ENCODE measurements at places on chromosomes 11 and 22.

- DNase-seq: no peak
These were observed 24.6 kb downstream of the DCPS start for GRCh38 chr11:126328444-126328843.

GRCh38 chr11:66363805-66364535 lies 7.6 kb downstream of the SLC29A2 start:
- DNase-seq: peak; percentile 41

DNA sequence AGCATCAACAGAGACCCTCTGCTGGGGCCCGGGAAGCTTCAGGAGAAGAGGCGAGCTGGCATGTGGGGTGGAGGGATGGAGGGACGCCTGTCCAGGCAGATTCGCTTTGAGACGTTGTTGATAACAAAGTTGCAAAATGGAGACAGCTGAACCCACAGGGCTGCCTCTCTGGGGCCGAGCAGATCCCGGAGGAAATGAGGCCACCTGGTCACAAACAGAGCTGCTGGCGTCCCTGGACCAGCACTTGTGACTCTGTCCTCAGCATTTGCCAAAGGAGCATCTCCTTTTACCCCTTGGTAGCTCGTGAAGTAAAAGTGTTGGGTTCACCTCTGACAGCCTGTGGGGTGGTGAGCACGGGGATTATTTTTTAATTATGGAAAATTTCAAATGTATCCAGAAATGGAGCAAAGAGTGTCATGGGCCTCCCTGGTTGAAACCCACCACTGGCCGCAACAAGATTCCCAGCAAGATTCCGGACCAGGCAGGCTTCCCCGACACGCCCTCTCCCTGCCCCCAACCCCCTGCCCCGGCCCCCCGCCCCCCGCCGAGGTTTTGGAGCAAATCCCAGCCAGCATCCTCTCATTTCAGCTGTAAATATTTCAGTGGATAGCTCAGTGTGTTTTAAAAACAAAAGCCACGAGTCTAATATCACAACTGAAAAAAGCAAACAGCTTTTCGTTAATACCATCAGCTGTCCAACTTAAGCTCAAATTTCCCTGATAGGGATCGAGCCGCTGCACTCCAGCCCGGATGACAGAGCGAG lies 20.3 kb downstream of the GRAMD4 start:
- DNase-seq: no peak

DNA sequence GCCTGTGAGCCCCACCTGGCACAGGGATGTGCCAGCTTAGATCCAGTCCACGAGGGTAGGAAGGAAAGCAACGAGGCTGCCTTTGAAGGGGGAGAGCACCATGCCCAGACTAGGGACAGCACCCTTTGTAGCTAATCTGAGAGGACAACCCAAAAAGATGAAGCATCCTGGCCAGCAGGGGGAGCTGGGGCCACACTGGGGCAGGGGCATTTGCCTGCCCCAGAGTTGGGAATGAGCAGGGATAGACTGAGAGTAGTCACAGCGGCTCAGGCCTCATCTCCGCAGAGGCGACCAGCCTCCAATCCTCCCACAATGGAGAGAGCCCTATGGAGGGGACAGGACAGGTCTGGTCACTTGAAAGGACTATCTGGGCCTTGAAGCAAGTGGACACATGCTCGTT lies 16.4 kb downstream of the LMO1 start:
- DNase-seq: no peak

DNA sequence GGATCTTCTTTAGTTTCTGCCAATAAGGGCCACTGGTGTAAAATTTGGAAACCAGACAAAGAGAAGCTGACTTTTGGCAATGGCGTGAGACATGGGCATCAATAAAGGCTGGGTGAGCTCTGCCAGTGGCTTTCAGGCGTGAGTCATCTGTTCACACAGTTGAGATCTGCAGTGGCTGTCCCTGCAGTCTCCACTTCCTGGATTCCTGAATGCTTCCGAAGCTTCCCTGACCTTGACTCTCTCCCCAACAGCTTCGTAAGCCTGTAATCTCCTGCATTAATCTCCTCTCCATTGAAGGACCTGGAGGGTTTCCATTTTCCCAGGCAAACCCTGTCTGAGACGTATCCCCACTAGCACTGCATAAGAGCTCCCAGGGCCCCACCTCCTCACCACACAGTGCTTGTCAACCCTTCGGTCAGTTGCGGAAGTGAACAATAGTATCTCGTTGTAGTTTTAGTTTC lies 574.7 kb downstream of the TBC1D22A start:
- DNase-seq: no peak

DNA sequence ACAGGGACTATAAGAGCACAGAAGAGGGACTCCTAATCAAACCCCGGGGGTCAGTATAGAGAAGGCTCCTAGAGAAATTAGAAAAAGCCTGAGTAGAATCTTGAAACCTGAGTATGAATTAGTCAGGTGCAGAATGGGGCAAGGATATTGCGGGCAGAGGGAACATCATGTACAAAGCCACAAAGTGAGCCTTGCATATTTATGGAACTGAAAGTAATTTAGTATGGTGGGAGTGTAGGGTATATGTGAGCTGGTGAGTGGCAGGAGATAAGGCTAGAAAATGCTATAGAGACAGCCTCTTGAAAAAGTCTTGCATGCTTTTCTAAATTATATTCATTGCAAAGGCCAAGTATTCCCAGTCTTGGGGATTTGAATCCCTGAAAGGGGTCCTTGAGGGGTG lies 93.7 kb downstream of the STIM1 start:
- DNase-seq: peak; percentile 43

- peak; percentile 83 for DNase-seq
These were observed 63.4 kb downstream of the FLI1 start for GRCh38 chr11:128757235-128757711.

- no peak for DNase-seq
These were observed 2.1 kb upstream of the DMC1 start for GRCh38 chr22:38572065-38572464.

DNA sequence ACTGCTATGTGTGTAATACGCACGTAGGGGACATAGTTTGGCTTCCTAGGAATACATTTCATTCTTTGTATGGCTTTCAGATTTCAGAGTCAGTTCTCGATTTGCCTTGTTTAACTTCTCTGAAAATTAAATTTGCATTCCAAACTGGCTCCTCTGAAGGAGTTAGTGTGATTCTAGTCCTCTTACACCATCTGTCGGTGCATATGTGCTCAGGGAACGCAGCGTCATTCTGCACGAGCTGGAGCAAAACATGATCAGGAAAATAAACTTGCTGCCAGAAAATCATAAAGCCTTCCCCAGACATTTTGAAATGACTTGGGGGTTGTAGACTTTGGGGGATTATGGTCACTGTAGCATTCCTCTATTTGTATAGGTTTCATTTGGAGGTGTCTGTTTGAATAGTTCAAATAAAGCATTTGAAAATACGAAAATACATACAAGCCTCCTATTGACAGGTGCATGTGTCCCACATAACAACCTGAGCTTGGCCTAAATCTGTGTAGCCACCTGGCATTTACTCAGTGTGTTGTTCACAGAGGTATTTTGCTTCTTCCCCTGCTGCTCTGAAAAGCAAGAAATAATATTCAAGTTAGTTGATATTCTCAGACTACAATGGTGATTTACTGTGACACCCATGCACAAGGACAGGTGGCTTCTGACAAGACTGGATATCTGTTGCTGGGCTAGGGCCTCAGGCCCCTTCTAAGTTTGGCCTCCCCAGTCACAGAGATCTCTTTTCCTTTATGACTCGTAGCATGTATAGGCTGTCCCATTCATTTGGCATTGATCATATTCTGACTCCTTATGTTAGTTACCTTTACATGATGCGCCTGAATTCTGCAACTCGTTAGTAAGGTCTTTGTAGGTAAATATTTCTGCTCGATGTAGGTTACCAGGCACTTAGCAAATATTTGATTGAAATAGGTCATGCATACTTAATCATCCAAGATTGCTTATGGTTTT lies 81.6 kb upstream of the SORL1-AS1 start:
- DNase-seq: no peak

- DNase-seq: no peak
These were observed 712 bp upstream of the SLC2A11 start for GRCh38 chr22:23856721-23857605.

DNA sequence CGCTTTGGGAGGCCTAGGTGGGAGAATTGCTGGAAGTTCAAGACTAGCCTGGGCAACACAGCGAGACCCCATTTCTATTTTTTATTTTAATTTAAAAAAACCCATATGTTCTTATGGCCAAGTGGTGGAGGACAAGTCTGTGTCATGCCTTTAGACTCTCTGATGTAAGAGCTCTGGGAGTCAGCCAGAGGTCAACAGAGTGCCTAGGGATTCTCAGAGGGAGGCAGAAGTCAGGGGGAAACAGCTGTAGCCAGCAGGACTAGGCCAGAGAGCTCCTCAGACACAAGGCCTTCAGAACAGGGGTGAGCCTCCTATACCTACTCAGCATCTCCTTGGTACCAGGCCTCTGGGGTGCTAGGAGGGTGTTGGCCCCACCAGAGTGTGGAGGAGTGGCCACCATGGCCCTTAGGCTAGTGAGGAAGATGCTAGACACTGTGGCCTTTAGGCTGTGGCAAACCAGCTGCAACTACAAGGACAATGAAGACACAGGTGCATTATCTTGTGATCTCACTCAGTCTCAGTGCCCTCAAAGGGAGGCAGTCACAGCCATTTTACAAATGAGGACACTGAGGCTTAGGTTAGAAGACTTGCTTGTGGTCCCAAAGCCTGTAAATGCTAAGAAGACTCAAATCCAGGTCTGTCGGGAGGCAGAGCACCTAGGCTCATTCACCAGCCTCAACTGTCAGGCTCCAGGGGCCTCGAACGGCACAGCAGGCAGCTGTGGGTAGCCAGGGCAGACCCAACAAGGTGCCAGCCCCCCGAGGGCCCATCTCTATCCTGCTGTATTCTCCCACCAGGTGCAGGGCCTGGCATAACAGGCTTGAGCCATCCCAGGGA lies 5.0 kb downstream of the ZP1 start:
- DNase-seq: no peak

GRCh38 chr11:14977101-14977880 lies 5.1 kb upstream of the CALCA start:
- DNase-seq: no peak

DNA sequence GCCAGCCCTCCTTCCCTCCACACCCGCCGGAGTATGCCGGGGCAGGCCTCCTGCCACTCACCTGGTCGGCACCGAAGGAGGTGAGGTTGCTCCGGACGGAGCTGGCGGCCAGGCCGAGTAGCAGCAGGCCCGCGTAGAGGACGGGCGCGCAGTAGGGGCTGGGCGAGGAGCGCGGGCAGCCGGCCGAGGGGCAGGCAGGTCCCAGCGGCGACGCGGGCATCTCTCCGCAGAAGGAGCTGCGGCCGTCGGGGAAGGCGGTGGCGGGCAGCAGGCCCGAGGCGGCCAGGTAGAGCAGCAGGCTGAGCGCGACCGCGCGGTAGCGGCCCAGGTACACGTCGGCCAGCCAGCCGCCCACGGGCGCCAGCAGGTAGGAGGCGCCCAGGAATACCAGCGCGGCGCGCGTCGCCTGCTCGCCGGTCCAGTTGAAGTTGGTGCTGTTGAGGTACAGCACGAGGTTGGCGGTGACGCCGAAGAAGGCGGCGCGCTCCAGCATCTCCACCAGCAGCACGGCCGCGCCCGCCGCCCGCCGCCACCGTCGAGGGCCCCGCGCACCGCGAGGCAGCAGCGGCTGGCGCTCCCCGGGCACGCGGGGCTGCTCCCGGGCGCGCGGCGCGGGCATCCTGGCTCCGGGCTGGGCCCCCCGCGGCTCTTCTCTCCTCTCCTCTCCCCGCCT lies 907 bp downstream of the SLC15A3 start:
- DNase-seq: no peak

DNA sequence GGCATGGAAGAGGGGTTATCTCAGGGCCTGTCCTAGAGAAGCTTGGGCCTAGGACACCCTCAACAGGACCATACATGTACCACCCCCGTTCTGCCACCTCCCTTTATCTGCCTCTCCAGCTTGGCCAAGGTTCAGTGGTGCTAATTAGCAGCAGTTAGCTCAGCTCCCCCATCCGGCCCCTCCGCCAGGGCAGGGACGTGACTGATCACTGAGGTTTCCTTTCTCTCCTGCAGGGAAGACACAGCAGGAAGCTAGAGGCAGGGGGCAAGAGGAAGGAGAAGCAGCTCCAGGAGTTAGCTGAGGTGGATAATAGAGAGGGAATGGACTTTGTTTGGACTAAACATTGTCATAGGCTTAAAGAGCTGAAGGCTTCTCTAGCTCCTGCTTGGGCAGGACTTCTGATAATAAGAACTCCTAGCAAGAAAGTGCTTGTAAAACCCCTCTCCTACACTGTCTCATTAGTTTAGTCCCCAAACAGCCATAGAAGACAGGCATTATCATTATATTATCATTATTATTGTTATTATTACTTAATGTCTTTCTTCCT lies 53.8 kb downstream of the BUD13 start:
- DNase-seq: no peak

- DNase-seq: peak; percentile 27
These were observed 8.3 kb upstream of the FGF19 start for GRCh38 chr11:69711822-69712801.

GRCh38 chr22:32788904-32789624 lies 12.4 kb upstream of the TIMP3 start:
- no peak for DNase-seq

- no peak for DNase-seq
These were observed 106.4 kb downstream of the BRD1 start for GRCh38 chr22:49721211-49721763.

DNA sequence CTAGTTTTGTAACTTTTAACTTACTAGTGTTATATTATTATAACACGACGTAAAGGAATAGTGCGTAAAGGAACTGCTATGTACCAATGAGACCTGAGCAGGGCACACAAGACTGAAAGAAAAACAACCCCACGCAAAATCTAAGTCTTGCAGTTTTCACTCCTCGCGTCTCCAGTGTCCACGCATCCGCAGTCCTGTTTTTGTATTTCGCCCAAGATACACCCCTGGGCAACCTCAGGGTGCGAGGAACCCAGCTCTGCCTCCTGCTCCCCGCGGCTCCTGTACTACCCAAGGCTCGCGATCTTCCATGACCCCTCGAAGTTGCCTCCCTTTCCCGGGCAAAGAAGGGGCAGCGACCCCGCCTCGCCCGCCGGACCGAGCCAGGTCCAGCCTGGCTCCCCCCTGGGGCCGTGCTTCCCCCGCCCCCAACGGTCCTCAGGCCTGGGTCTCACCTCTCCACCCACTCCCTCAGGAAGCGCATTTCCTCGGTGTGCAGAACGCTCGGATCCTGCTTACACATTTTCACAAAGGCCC lies 393 bp downstream of the ST13 start:
- DNase-seq: no peak

DNA sequence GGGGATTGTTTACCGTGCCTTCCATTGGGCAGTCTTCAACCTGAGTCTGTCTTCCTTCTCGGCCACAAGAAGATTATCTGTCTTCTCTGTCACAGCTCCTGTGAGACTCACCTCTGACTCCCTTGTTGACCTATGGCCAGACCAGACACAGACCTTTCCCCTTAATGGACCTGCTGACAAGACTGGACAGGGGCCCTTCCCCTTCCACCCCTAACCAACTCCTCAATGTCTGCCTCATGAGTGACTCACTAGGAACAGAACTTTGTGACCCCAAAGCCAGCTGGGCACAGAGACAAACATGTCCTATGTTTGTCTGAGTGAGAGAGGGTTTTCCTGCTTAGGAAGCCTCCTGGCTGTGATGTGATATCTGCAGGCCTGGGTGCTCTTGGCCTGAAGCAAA lies 405.0 kb downstream of the BRD1 start:
- DNase-seq: no peak

Measured in CD8-positive, alpha-beta memory T cell (primary cell).